Stimulated activated CD8-positive, alpha-beta memory T cell treated with anti-CD3 and anti-CD28 coated beads, Interleukin-7, amount 100 ng/mL, for 1 hour (primary cell): ENCODE measurements at places on chromosomes 2 and 18.

GRCh38 chr18:35459997-35460396 is 37.8 kb downstream of the INO80C start:
- DNase-seq = no peak

- peak; percentile 19 for DNase-seq
Observed at GRCh38 chr2:207772081-207772843, 2.6 kb upstream of the FZD5 start.

DNA sequence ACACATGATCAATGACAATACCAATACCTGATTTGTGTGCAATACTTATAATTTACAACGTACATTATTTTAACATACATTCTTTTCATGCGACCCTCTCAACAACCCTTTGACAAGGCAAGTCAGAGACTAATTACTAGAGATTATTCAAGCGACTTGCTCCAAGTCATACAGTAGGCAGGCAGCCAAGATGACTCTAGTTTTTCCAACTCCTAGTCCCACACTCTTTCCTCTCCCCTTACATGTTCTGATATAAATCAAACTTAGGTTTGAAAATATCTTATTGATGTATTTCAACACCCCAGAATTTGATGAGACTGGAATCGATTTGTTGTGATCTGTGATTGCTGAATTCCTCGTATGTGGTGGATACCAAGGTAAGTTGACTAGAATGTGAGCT is 8.0 kb upstream of the CYP27C1 start:
- no peak for DNase-seq

GRCh38 chr2:191860760-191861466 is 14.0 kb upstream of the CAVIN2 start:
- no peak for DNase-seq

- no peak for DNase-seq
Observed at GRCh38 chr2:226738821-226739544, 60.6 kb downstream of the IRS1 start.

- no peak for DNase-seq
Observed at GRCh38 chr2:10923008-10923375, 11.3 kb downstream of the KCNF1 start.

DNA sequence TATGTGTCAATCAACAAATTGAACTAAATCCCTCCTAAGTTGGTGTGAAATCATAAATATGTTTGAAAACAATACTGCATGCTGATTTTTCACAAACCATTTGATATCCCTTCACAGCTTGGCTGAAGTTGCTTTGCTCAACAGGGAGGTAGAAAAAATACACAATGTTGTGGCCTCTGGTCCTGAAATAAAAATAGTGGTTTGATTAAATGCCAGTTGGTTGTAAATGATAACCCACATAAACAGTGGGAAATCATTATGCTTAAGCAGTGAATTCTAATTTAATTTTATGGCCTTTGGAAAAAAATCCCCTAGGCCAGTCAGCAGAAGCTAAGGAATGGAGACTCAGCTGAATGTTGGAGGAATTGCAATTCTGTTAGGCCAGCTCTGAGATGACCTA is 359.4 kb upstream of the CWC22 start:
- no peak for DNase-seq
